Kidney tubule cell (primary cell): ENCODE measurements at places on chromosomes 12 and 14.

- DNase-seq: peak; percentile 53
Measured at GRCh38 chr12:70812136-70812535, 108.4 kb downstream of the PTPRR start.

GRCh38 chr14:41201696-41202095 is 405.0 kb upstream of the LRFN5 start:
- no peak for DNase-seq

DNA sequence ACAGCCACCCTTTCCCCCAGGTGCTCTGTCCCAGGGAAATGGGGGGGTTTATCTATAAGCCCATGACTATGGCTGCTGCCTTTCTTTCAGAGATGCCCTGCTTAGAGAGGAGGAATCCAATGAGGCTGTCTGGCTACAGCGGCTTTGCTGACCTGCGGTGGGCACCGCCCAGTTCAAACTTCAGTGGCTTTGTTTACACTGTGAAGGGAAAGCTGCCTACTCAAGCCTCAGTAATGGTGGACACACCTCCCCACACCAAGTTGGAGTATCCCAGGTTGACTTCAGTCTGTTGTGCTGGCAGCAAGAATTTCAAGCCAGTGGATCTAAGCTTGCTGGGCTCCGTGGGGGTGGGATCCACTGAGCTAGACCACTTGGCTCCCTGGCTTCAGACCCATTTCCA is 869.2 kb downstream of the SLC6A15 start:
- no peak for DNase-seq

GRCh38 chr14:68621400-68622365 is 171.2 kb downstream of the ZFP36L1 start:
- DNase-seq: peak; percentile 43

- DNase-seq: no peak
Measured at GRCh38 chr14:58825606-58826005, 187.8 kb downstream of the DACT1 start.

- no peak for DNase-seq
Measured at GRCh38 chr12:13595536-13596443, 385.6 kb downstream of the GRIN2B start.

DNA sequence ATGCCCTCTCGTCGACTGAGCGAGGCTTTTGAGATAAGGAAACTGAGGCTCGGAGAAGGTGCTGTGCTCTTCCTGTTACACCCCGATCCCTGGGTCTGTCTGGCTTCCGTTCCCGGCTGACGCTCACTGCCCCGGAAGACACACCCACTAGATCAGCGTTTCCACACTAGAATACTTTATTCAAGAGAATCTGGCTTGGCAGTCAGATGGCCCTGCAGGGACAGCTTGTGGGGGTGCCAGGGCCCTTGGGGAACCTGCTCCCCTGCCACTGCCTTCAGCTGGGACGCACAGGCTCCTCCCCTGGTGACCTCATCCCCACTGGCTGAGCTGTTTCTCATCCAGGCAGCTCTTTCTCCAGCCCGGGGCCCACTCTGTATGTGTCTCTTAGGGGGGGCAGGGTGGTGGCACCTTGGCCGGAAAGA is 13.7 kb downstream of the PGF start:
- DNase-seq: peak; percentile 25

DNA sequence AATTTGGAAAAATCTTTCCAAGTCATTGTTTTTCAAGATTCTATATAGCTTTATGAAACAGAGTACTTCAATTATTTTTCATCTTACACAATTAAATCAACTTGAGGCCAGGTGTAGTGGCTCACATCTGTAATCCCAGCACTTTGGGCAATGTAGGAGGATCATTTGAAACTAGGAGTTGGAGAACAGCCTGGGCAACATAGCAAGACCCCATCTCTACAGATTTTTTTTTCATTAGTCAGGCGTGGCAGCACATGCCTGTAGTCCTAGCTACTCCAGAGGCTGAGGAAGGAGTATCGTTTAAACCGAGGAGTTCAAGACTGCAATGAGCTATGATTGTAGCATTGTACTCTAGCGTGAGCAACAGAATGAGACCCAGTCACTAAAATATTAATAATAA is 72.9 kb downstream of the BMP4 start:
- no peak for DNase-seq

- DNase-seq: no peak
Measured at GRCh38 chr12:11812586-11813437, 163.3 kb downstream of the ETV6 start.

DNA sequence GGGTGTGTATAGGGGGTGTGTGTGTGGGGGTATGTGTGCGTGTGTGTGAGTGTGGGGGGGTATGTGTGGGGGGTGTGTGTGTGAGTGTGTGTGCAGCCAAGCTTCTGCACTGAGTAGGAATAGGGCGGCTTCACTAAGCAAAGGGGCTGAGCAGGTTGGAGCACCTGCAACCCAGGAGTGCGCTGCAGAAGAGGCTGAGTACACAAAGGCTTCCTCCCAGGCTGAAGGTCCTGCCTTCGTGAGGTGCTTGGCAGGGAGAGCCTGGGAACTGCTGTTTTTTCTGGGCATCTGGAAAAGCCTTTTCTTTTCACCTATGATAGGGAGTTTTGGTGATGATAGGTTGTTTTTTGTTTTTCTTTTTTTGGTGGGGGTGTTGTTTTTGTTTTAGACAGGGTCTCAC is 6.0 kb upstream of the NUDT14 start:
- DNase-seq: no peak

DNA sequence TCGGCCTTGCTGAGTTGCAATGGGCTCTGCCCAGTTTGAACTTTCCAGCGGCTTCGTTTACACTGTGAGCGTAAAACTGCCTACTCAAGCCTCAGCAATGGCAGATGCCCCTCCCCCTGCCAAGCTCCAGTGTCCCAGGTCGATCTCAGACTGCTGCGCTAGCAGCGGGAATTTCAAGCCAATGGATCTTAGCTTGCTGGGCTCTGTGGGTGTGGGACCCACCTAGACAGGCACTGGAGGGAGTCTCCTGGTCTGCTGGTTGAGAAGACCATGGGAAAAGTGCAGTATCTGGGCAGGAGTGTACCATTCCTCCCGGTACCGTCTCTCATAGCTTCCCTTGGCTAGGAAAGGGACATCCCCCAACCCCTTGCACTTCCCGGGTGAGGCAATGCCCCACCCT is 88.2 kb downstream of the KLHL28 start:
- no peak for DNase-seq

DNA sequence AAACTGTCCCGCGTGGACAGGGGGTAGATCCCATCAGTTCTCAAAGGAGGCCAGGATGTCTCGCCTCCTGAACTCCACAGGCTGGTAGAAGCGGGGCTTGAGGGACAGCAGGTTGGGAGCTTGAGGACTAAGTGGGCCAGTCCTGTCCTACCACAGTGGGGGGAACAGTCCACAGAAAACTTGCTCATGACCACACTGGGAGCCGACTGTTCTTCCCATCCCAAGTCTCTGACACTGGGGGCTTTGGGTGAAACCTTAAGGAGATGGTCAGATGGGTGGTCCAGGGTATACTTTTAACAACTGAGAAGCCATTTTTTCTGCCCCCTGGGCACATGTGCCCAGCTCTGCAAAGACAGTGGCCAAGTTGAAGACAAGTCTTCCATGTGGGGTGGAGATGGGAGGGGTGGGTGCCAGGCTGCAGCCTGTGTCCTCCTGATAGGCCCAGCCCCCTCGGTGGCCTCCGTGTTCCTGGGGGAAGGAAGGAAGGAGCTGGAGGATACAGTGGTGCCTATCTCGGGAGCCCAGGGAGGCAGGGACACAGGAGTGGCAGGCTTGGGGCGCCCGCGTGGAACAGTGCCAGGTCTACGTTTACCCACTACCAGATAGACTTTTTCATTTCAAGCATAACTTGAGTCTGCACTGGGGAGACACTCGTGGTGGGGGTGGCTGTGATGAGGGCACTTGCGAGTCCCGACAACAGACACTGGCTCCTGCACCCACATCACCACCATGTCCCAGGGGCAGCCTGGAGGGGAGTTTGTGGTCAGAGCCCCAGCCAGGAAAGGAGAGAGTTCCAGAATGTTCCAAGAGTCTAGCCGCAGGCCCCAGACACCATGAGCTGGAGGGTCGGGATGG is 14.7 kb downstream of the RHOF start:
- DNase-seq: no peak

DNA sequence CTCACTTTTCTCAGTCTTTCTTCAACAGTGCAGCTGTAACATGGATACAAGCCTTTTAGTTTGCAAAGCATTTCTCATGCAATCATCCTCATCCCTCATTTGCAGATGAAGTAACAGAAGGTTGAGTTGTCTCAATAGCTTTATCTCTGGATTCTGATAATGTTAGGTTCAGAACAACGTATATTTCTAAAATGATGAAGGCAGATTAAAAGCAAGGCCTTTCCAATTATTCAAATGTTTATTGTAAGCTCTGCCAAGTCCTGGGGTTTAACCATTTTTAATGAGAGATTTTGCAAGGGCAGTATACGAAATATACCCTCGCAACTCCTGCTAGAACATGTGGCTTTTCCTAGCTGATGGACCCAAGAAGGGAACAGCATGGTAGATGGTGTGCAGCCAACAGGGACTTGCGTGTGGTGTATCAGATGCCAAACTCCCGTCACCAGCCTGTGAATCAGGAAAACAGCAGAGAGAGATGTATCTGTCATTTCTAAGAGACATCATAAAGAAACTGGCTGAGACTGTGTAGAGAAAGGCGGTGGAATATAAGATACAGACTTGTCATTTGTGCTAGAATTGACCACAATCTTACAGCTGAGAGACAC is 319.7 kb downstream of the MED13L start:
- DNase-seq: no peak

DNA sequence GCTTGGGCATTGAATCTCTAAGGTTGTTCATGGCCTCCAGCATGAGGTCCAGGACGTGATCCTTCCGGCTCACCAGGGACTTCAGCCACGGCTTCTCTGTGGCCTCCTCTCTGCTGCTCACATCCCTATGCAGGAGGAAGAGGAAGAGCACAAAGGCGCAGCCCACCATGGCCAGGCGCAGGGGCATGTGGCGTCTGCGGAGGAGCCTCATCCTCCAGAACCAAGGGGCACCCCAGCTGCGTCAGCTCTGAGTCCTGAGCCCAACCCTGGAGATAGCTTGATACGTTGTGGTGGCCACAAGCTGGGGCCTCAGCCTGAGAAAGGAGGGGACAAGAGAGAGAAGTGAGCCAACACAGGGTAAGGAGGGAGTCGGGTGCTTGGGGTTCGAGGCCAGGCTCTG is 11.6 kb downstream of the GALNT6 start:
- DNase-seq: no peak

GRCh38 chr14:94303111-94303510 is 10.0 kb upstream of the SERPINA10 start:
- DNase-seq: no peak

- DNase-seq: peak; percentile 65
Measured at GRCh38 chr12:63826006-63826585, 18.4 kb upstream of the SRGAP1 start.

DNA sequence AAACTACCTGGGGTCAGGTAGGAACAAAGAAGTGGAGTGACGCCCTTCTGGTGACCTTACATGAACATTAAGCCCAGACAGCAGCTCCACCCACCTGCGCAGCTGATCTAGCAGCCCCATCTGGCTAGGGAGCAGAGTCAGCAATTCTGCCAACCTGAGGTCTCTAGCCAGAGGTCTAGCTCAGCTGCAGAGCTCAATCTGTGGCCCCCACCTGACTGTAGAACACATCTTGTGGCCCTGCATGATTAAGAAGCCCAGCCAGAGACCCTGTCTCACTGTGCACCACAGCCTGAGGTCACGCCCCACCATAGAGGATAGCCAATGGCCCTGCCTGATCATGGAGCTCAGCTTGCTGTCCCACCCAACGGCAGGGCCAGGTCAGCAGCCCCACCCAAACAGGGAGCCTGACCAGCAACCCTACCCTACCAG is 50.6 kb upstream of the HIGD1C start:
- DNase-seq: no peak

DNA sequence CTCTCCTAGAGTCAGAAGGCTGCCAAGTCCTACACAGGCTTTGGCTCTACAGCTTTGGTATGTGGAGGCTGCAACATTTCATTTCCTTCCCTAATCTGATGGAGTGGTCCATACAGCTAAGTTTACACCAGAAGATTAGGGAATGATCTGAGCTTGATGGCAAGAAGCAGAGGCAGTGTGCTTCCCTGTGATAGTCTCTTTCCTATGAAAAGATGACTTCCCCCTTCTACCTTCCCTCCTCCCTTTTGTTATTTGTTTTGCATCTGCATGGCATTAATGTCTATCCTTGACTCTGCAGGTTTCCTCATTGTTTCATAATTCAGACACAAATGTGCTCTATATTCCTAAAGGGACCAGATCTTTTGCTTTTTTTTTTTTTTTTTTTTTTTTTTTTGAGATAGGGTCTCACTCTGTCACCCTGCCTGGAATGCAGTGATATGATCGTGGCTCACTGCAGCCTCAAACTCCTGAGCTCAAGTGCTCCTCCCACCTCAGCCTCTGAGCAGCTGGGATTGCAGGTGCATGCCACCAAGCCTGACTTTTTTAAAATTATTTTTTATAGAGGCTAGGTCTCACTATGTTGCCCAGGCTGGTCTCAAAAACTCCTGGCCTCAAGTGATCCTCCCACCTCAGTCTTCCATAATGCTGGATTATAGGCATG is 76.3 kb downstream of the GRIP1 start:
- DNase-seq: peak; percentile 23

DNA sequence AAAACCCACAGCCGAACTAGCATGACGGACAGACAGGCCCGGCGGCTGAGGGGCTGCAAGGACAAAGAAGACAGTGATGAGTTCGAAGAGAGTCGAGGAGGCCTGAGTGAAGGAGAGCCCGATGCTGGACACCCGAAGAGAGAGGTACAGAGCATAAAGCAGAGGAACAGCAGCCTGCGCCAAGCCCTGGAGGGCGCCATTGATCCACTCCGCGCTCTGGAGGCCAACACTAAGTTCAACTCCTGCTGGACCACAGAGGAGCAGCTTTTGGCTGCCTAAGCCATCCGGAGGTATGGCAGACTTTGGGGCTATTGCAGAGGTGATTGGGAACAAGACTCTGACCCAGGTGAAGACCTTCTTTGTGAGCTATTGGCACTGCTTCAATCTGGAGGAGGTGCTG is 7.8 kb upstream of the PLXNC1 start:
- peak; percentile 22 for DNase-seq

- peak; percentile 41 for DNase-seq
Measured at GRCh38 chr12:62522984-62523383, 56.4 kb downstream of the MON2 start.

GRCh38 chr12:67457778-67458665 is 188.9 kb downstream of the CAND1 start:
- no peak for DNase-seq

DNA sequence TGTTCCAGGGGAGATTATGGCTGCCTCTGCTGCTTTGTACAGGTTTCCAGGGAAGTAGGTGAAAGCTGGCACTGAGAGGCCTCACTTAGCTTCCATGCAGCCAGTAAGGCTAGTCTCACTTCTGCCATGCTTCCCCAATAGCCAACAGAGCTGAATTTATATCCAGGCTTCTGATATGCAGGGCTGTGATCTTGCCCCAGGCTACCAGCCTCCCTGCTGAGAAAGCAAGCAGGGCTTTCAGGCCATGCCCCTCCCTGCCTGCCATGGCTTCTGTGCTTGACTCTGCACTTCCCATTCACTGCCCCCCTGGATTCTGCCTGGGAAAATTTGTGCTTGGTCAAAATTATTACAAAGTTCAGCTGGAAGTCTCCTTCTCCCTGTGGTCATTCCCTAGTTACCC is 302.1 kb upstream of the FBXO33 start:
- DNase-seq: no peak

- peak; percentile 60 for DNase-seq
Measured at GRCh38 chr12:1836854-1837421, 16.6 kb downstream of the LRTM2 start.

GRCh38 chr12:106585105-106585520 is 2.3 kb downstream of the RFX4 start:
- DNase-seq: no peak
